ENCODE measurements at places on chromosomes 2 and 18. TPM values are rescaled to one million over a fixed set of nuclear protein-coding genes. Genes with fewer than 3 reads are reported as not detected.

Gene TRABD2A
- 2.1 TPM for total RNA-seq

DNA sequence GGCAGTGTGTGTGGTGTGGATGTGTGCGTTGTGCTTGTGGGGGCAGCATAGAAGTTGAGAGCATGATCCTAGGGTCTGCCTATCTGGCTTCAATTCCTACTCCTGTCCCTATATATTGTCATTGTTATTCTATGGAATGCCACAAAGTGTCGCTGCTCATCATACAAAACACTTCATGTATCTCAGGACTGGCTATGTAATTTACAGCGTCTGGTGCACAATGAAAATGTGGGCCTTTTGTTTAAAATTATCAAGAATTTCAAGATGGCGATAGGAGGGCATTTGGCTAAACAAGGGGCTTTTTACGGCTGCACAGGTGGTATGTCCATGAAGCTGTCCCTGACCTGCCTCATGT, 3.4 kb downstream of the SERPINB2 start:
- no peak for DNase-seq

GRCh38 chr2:25664183-25664964, 9.0 kb downstream of the DTNB start:
- DNase-seq: peak; percentile 70

GRCh38 chr2:223576873-223577272, 25.3 kb downstream of the SCG2 start:
- no peak for DNase-seq

DNA sequence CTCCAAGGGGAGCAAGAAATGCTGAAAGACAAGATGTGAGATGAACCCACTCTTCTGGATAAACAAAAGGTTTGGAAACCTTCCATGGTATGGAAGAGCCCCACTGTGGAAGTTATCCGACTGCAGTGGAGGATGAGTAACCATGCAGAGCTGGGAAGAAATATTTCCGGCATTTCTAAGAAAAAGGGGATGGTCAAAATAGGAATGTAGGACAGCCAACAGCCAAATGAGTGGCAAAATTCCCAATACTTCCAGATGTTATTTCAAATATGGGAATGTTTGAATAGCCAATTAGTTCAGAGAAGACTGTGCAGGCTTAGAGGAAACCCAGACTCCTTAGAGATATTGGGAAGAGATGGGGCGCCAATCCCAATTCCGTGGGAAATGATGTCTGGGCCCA, 246.8 kb downstream of the RAD51AP2 start:
- DNase-seq: no peak
